ENCODE measurements at places on chromosomes 2 and 18.

GRCh38 chr2:171086352-171087290 lies 74.1 kb downstream of the TLK1 start:
- peak; percentile 17 for DNase-seq

GRCh38 chr2:230708204-230708603 lies 4.4 kb upstream of the CAB39 start:
- DNase-seq, result no peak

DNA sequence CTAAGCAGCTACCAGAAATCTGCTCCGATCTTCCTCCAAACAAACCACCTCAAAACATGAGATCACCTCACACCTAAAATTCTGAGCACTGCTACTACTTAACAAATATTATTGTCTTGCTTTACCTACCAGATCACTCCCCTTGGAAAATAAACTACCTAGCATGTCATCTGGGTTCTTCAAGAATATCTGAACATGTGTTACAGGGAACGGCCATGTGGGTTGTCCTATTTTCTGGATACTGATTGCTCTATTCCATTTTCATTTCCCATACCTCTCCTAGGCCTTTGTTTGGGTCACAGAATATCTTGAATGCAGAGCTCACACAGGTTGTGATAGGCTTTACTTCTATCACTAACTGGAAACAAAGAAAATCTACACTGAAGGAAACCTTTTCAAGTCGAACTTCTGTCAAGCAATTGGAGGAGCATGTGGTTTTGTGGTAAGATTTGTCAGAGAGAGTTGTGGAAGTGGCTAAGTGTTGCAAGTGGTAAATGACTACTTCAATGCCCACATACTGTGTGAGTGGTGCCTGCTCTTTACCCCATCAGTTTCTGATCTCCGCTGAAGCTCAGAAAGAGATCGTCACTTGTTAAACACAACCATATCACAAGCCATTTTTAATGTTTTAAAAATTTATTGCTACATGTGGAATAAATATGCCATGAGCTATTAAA lies 739.1 kb upstream of the ZEB2 start:
- DNase-seq, result no peak

DNA sequence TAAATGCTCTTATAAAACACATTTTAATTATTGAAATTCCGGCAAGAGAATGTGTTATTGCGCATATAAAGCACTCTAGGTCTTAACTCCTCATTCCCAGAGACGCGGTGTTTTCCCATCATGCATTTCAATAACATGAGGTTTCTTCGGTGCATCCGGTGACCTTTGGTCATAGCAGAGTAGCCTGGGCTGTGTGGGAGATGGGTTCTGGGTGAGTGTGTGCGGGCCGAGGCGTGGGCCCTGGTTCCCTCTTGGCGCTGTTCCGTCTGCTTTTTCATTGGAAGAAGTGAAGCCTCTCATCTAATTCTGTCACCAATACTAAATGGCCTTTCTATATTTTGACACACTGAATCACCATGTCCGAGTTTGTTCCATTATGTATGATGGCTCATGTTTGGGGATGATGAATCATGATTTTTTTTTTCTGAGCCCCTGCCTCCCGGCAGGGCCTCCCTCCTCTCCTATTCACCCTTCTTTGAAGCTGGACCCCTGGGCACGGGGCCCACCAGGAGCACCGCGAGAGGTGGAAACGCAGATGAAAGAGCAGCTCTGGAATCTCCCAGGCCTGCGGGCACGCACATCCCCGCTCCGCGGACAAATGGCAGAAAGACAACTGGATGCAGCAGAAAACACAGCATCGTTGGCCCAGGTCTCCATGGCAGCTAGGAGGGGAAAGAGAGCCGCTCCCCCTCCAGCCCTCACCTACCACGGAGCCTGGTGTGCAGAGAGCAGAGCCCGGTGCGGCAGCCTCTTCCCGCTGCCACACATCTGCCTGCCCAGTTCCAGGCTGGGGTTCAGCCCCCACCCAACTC lies 85.8 kb upstream of the HPCAL1 start:
- DNase-seq, result peak; percentile 72

DNA sequence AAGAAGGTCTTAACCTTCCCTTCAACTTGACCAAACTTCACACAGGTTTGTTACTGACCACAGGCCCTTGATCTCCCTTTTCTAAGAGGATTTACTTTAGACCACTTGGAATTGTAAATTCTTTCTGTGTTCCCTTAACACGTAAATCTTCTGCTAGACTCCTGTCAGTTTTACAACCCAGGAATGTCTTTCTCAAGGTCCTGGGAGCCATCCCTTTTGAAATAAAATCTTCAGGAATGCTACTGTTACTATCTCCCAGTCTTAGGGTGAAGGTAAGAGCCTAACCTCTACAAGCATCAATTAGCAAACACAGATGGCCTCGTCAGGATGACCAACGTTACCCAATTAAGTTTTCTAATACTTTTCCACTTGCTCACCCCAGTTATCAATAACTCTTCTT lies 182.7 kb downstream of the NRXN1 start:
- no peak for DNase-seq

DNA sequence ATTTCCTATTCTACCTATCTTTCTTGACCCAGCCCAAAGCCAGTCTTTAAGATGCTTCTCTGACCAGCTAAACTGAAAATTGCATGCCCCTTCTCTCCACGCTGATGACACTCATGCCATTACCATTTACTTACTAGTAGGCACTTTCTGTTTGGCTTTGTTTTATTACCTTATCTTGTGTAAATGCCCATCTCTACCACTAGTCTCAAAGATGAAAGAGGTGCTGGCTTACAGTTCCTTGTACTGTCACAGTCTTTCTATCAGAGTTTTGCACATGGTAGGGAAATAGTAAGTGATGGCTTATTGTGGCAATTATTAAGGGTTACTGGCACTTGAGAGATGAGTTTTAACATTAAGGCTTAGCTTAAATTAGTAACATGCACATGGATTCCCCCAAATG lies 352.1 kb downstream of the RBM43 start:
- DNase-seq, result no peak

GRCh38 chr2:133130548-133131246 lies 437.6 kb downstream of the NCKAP5 start:
- no peak for DNase-seq

- DNase-seq, result no peak
Measured at GRCh38 chr2:144824306-144825080, 304.6 kb upstream of the ZEB2 start.

DNA sequence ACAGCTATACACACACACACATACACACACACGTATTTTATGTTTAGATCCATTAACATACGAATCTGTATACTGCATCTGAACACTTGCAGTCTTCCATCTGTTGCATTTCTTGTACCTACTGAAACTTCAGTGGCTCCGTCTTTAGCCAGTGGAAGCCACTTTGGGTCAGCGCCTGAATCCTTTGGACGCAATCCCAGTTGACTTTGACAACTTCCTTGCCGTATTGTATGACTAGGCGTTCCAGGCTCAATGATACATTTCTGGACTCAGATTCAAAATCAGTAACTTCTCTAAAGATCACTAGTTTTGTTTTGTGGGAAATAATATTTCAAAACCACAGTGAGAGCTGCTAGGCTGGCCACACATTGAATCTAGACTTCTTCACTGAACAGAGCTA lies 101.5 kb upstream of the GPC1 start:
- no peak for DNase-seq

DNA sequence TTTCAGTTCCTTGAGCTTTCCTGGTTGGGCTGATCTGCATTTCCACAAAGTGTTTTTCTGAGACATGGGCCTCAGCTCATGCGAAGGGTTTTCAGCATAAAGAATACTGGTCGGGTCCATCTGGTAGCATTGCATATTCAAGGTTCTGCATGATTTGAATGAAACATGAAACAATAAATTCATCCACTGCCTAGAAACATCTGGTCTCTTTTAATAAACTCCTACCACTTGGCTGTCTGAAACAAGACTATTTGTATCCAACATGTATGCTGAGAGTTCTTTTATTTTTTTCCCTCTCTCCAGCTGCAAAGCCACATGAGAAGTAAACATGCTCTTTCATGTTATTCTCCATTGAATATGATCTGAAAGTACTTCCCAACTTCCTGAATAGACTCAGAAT lies 314.9 kb upstream of the SOX11 start:
- DNase-seq, result no peak

- no peak for DNase-seq
Measured at GRCh38 chr2:137255990-137256389, 490.6 kb downstream of the THSD7B start.

DNA sequence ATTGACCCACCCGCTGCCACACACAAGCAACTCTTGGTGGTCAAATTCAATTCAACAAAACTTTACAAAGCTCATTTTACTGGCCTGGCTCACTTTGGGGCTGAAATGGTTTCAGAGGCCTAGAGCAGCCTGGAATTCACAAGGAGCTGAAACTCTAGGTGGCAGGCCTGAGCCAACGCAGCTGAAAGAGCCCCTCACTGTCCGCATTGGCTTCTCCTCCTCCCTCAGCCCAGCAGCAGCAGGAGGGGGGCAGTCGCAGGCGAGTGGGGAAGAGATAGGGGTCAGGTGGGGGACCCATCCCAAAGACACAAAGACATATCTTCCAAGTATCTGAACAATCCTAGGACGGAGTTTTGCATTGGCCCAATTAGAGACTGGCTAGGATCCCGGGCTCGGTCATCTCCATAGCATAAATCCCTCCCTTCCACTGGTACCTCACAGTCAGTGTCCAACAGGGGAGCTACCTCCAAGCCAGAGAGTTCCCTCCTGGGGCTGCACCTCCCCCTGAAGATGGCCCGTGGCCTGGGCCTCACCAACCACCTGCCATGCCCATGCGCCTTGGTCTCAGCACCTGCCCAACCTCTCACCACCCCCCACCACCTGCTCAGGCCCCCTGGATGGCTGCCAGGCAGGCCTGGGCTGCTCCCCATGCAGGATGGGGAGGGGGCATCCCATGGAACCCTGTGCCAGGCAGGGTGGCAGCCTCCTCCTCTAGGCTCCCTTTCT lies 113.4 kb downstream of the ZBTB7C start:
- peak; percentile 52 for DNase-seq

DNA sequence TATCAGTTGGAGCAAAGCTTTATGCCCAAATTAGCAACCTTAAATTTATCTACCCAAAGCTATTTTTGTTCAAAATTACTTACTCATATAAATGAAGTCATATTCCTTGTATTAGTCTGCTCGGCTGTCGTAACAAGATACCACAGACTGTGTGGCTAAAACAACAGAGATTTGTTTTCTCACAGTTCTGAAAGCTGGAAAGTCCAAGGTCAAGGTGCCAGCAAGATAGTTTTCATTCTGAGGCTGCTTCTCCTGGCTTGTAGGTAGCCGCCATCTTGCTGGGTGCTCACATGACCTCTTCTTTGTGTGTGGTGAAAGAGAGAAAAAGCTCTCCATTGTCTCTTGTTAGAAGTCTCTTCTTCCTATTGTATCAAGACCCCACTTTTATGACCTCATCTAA lies 15.7 kb upstream of the DPP10 start:
- no peak for DNase-seq

DNA sequence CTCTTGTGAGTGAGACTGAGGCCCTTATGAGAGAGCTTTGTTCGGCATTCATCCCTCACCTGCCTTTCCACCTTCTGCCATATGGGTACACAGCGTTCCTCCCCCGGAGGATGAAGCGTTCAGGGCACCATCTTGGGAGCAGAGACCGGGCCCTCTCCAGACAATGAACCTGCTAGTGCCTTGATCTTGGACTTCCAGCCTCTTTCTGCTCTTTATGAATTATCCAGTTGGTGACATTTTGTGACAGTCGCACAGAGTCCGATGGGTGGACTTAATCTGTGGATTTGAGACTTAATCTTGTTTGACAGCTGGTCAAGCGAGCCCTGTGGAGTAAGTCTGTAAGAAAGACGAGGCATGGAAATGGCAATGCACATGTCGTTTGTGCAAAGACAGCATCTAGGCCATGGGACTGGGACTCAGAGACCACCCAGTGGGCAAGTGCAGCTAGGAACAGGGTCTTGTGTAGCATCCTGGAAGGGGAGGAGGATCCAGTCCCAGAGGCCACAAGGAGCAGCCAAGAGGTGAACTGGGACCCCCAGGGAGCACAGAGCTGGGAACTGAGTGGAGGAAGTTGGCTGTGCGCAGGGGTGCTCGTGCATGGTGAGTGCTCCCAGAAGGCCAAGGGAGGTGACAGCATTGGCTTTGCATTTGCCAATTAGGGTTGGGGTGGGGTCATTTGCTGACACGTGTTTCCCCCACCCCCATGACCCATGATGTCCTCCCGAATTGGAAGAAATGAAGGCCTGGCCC lies 69.5 kb upstream of the HDAC4 start:
- DNase-seq, result no peak

DNA sequence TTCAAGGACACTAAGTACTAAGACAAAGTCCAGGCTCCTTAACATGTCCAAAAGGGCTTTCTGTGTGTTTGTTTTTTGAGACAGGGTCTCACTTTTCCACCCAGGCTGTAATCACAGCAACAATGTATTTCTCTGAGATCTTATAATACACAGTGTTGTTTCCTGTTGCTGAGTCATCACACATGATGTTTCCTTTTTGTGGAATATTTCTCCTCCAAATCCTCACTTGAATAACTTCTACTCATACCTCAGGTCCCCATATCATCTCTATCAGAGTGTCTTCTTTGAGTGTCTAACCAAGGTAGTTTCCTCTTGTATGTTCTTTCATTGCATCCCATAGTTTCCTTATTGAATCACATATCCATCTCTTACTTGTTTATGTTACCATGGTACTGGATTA lies 632.0 kb upstream of the PIK3C3 start:
- DNase-seq, result no peak

- no peak for DNase-seq
Measured at GRCh38 chr2:230447455-230448451, 31.8 kb downstream of the SP100 start.

DNA sequence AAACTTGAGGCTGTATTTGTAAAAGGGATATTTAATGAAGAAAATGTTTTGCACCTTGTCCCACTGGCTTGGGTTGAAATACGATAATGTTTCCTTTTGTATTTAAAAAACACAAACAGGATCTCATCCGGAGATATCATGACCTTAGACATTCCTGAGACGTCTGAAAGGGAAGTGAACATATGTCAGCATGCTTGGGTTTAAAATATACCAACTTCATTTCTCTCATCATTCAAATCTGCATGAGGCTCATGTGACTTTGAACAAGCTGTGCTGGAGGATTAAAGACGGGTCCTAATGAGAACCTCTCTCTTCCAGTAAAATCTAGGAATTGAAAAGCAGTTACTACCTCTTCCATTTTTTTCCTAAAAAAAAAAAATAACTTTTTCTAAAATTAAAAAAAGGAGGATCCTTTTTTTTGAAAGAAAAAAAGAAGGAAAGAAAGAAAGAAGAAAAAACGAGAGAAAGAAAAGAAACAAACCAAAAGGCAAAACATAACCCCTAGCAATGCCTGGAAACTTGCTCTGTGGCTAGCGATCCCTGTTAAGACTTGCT lies 106.8 kb upstream of the ZFP36L2 start:
- peak; percentile 43 for DNase-seq

DNA sequence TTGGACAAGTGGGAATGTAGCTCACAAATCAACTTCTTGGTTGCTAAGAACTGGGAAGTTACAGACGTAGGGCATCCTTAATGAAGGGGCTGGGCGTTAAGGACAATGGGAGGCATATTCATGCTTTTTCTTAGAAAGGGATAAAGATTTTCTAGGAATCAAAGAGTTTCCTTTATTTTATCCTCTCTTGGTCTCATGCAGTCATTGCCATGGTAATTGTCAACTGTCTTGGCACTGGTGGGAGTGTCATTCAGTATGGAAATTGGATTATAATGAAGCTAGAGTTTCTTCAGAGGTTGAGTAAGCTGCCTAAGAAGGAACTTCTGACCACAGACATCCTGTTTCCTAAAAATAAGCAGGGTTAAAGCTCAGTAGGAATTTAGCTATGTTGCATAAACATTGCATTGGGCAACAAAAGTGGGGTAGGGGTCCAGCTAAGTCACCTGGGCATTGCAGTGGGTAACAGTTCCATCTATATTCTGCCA lies 114.0 kb downstream of the LYPD6B start:
- no peak for DNase-seq
